ENCODE measurements at places on chromosomes 11 and 22. TPM values are rescaled to one million over a fixed set of nuclear protein-coding genes. Genes with fewer than 3 reads are reported as not detected.

PGA5 gene
- total RNA-seq = not detected

ZNF280B gene
- 3.9 TPM for total RNA-seq

DNA sequence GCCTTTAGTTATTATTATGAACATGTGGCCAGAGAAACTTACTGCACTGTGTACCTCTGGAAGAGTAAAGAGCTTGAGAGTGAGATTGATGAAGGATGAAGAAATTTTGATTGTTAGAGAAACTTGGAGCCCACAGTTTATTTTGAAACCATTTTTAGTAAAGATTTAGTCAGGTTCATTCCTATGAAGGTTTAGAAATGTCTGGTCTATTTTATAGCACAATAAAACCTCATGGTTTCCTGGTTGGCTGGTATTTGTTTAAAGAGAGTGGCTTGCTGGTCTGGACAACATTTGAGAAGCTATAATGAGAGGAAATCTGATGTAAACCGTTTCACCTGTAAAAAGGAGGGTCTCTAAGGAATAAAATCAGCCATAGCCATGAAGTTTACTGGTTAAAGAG lies 8.8 kb upstream of the PDE3B start:
- H3K36me3 ChIP-seq = no peaks in the 10 kb centered on the region
- no peak overlapping the region for H3K4me3 ChIP-seq
- DNase-seq = no peak
- no peak overlapping the region for H3K27ac ChIP-seq

GRCh38 chr22:42320443-42321416 lies 50.3 kb upstream of the TCF20 start:
- no peak overlapping the region for H3K4me3 ChIP-seq
- peak overlapping the region; percentile 24 for H3K27ac ChIP-seq
- no peaks in the 10 kb centered on the region for H3K36me3 ChIP-seq
- no peak for DNase-seq
- peaks cover 18% of the 10 kb centered on the region for H3K4me1 ChIP-seq

SLC22A8 gene
- total RNA-seq = not detected

GRCh38 chr22:41532908-41533825 lies 11.1 kb downstream of the POLR3H start:
- no peaks in the 10 kb centered on the region for H3K27me3 ChIP-seq
- H3K36me3 ChIP-seq = peaks cover under 1% of the 10 kb centered on the region
- H3K27ac ChIP-seq = no peak overlapping the region
- H3K4me1 ChIP-seq = no peaks in the 10 kb centered on the region
- DNase-seq = peak; percentile 78

PRRG4 gene
- total RNA-seq = 6.8 TPM

PNPLA5 gene
- not detected for total RNA-seq

DNA sequence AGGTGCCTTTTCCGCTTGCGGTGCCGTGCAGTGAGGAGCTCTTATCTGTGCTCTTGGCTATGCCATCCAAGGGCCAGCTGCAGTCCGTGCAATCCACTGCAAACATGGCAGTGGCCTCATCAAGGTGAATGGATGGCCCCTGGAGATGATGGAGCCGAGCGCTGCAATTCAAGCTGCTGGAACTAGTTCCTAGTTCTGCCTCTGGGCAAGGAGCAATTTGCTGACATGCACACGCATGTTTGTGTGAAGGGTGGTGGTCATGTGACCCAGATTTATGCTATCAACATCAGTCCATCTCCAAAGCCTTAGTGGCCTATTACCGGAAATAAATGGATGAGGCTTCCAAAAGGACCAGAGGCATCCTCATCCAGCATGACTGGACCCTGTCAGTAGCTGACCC lies 3.1 kb upstream of the EHD1 start:
- H3K27me3 ChIP-seq = no peaks in the 10 kb centered on the region
- no peak for DNase-seq
- H3K36me3 ChIP-seq = 0 out of 2 replicates have a peak, but pooled peaks cover under 1% of the 10 kb centered on the region
- no peak overlapping the region for H3K4me3 ChIP-seq
- H3K27ac ChIP-seq = no peak overlapping the region

OSM gene
- total RNA-seq = not detected

- H3K36me3 ChIP-seq = no peaks in the 10 kb centered on the region
- H3K4me3 ChIP-seq = peak overlapping the region; percentile 79
- peak overlapping the region; percentile 71 for H3K27ac ChIP-seq
- H3K4me1 ChIP-seq = peaks cover 4% of the 10 kb centered on the region
These were observed 649 bp downstream of the SELENOO start for GRCh38 chr22:50201191-50202129.

- H3K27ac ChIP-seq = no peak overlapping the region
- no peak overlapping the region for H3K4me3 ChIP-seq
- DNase-seq = no peak
- H3K4me1 ChIP-seq = peaks cover 34% of the 10 kb centered on the region
- no peaks in the 10 kb centered on the region for H3K27me3 ChIP-seq
These were observed 39.7 kb downstream of the FAT3 start for GRCh38 chr11:92264350-92264749.

BTG4 gene
- 1.2 TPM for total RNA-seq

- no peaks in the 10 kb centered on the region for H3K36me3 ChIP-seq
- DNase-seq = no peak
- H3K4me3 ChIP-seq = no peak overlapping the region
- no peaks in the 10 kb centered on the region for H3K27me3 ChIP-seq
These were observed 44.5 kb downstream of the RTN4R start for GRCh38 chr22:20223421-20224255.

GGT5 gene
- total RNA-seq = 0.51 TPM

TRAPPC4 gene
- total RNA-seq = 118 TPM

SORL1 gene
- 26.3 TPM for total RNA-seq
